ENCODE measurements at places on chromosomes 1 and 21. TPM values are rescaled to one million over a fixed set of nuclear protein-coding genes. Genes with fewer than 3 reads are reported as not detected.

Gene TBCE
- total RNA-seq, result 41.0 TPM

Gene COL6A1
- 487 TPM for total RNA-seq

Gene CNKSR1
- total RNA-seq, result 32.1 TPM

Gene ALPL
- total RNA-seq, result 0.86 TPM

Gene RGS4
- 16.6 TPM for total RNA-seq

Gene LCE1C
- total RNA-seq, result not detected

Data from PC-3 (cell line).